HepG2 (cell line): ENCODE measurements at places on chromosomes 3 and 15. TPM values are rescaled to one million over a fixed set of nuclear protein-coding genes. Genes with fewer than 3 reads are reported as not detected.

DNA sequence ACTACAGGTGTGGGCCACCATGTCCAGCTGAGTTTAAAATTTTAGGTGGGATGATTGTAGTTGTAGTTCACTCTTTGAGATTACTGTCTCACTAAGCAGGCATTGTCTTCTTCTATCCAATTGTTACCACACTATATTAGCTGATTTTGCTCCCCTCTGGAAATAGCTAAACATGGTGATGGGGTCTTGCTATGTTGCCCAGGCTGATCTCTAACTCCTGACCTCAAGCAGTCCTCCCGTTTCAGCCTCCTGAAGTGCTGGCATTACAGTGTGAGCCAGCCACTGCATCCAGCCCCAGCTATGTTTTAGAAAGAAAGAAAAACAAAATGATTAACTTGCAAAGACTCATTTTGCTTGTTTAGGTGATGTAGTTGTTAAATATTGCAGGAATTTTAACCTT lies 30.6 kb downstream of the YEATS2 start:
- H3K4me1 ChIP-seq, result no peaks in the 10 kb centered on the region
- H3K27me3 ChIP-seq, result no peaks in the 10 kb centered on the region
- peaks cover 14% of the 10 kb centered on the region for H3K36me3 ChIP-seq
- DNase-seq, result no peak

- DNase-seq, result no peak
- H3K4me3 ChIP-seq, result no peak overlapping the region
- no peaks in the 10 kb centered on the region for H3K4me1 ChIP-seq
- no peak overlapping the region for H3K27ac ChIP-seq
- H3K36me3 ChIP-seq, result peaks cover 1% of the 10 kb centered on the region; the same call in 1 of the 2 replicates
Measured at GRCh38 chr3:17192995-17193394, 308.2 kb downstream of the PLCL2 start.

- no peak overlapping the region for H3K4me3 ChIP-seq
- no peak for DNase-seq
- H3K36me3 ChIP-seq, result peaks cover 4% of the 10 kb centered on the region
- H3K4me1 ChIP-seq, result peaks cover 8% of the 10 kb centered on the region
- no peak overlapping the region for H3K27ac ChIP-seq
Measured at GRCh38 chr3:45507820-45508317, 86.7 kb upstream of the LIMD1 start.

GRCh38 chr3:181292984-181293383 lies 303.4 kb upstream of the DNAJC19 start:
- no peaks in the 10 kb centered on the region for H3K27me3 ChIP-seq
- no peaks in the 10 kb centered on the region for H3K4me1 ChIP-seq
- H3K27ac ChIP-seq, result no peak overlapping the region
- H3K36me3 ChIP-seq, result no peaks in the 10 kb centered on the region

DNA sequence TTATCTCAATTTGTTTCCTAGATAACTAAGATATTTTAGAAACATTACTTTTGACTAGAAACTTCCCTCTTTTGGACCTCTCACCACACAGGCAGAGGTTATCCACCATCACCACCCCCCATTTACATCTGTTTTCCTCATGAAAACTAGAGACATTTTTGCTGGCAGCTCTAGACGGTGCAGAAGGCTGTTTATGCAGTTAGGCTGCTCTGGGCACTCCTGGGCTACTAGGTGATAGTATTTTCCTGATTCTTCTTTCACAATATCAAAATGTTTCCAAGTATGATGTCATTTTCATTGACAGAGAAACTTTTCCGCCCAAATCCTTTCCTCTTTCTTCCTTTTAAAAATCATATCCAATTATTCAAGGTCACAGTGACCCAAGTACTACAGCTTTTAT lies 67.1 kb downstream of the PLOD2 start:
- H3K36me3 ChIP-seq, result peaks cover 2% of the 10 kb centered on the region; the same call in 1 of the 2 replicates
- peaks cover 36% of the 10 kb centered on the region for H3K4me1 ChIP-seq
- H3K4me3 ChIP-seq, result no peak overlapping the region
- DNase-seq, result no peak
- no peaks in the 10 kb centered on the region for H3K27me3 ChIP-seq

DNA sequence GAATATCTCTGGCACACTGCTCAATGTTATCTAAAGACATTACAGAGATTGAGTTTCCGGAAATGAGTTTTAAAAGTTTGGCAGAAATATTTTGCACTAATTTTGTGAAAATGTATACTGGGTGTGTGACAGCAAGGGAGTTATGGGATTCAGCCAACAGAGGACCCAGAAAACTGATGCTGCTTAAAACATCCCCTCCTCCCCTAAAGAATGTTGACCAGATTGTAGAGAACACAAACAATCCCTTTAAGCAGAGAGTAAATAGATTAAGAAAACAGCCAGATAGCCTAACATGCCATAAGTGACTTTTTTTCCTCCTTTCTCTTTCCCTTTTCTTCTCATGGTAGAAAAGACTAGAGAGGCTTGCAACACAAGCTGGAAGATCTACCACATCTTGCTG lies 928.0 kb upstream of the ALCAM start:
- H3K27ac ChIP-seq, result no peak overlapping the region
- H3K36me3 ChIP-seq, result no peaks in the 10 kb centered on the region
- no peaks in the 10 kb centered on the region for H3K27me3 ChIP-seq
- H3K4me3 ChIP-seq, result no peak overlapping the region

DNA sequence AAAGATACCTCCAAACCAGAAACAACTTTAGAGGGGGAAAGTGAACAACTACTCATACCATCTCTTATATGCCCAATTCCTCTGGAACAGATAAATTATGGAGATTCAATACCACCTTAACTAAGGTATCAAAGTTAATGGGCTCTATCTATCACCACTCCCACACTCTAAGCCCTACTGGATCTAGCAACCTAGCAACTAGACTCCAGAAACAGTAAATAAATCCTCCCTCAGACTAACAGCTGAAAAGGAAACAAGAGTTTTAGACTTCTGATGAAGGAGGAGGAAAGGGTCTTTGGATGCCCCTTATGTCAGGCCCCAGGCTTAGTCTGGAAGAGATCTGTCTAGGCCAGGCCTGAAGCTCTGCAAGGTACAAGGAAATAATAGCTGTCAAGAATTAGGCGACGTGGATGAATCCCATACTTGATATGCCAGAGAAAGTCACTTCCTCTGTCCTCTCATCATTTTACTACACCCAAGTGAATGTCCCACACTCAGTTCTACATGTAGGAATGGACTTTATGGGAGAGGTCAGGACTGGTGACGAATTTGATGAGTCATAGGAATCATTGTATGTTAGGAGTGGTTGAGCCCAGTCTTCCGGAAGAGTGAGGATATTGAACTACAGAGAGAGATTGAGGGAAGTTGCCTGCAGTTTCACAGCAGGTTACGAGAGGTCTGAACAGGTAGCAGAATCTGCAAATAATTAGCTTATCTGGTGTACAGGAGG lies 113.8 kb downstream of the AKAP13 start:
- no peak overlapping the region for H3K4me3 ChIP-seq
- H3K36me3 ChIP-seq, result no peaks in the 10 kb centered on the region
- H3K27ac ChIP-seq, result no peak overlapping the region
- no peak for DNase-seq
- no peaks in the 10 kb centered on the region for H3K27me3 ChIP-seq

DNA sequence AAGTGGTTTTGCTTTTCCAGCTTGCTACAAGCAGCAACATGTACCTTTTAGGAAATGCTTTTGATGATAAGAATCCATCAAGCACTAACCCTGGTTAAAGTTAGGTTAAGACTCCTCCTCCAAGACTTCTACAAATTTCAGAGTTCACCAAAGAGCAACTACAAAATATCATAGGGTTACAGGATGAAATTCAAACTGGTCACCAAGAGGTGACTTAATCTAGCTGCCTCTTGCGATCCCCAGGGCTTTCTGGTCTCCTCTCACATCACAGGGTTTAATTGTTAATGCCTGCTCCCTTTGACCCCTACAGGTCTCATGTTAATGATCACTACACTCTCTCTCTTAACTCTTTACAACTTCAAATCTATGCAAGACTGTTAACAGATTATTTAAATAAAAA lies 66.5 kb downstream of the DPH6 start:
- H3K27ac ChIP-seq, result no peak overlapping the region
- no peaks in the 10 kb centered on the region for H3K27me3 ChIP-seq
- H3K4me3 ChIP-seq, result no peak overlapping the region
- peaks cover 6% of the 10 kb centered on the region; the same call in 1 of the 2 replicates for H3K4me1 ChIP-seq
- no peak for DNase-seq
- no peaks in the 10 kb centered on the region for H3K36me3 ChIP-seq

GRCh38 chr3:46489875-46490274 lies 7.9 kb upstream of the RTP3 start:
- H3K27me3 ChIP-seq, result no peaks in the 10 kb centered on the region; the same call in 1 of the 2 replicates
- peaks cover 12% of the 10 kb centered on the region for H3K4me1 ChIP-seq
- no peak overlapping the region for H3K4me3 ChIP-seq
- no peak for DNase-seq
- no peak overlapping the region for H3K27ac ChIP-seq

Gene CACNA2D2
- not detected in 2 replicates for total RNA-seq

Gene THBS1
- 35.6 and 67.1 TPM in 2 replicates for total RNA-seq

Gene TNFAIP8L3
- 4.0 and 5.8 TPM in 2 replicates for total RNA-seq

Gene EXD1
- not detected in 2 replicates for total RNA-seq

Gene SCAMP5
- 31.1 and 34.3 TPM in 2 replicates for total RNA-seq
